ENCODE measurements at places on chromosomes 1 and 21.

- no peak for DNase-seq
Measured at GRCh38 chr21:44428281-44428960, 26.9 kb upstream of the LRRC3 start.

DNA sequence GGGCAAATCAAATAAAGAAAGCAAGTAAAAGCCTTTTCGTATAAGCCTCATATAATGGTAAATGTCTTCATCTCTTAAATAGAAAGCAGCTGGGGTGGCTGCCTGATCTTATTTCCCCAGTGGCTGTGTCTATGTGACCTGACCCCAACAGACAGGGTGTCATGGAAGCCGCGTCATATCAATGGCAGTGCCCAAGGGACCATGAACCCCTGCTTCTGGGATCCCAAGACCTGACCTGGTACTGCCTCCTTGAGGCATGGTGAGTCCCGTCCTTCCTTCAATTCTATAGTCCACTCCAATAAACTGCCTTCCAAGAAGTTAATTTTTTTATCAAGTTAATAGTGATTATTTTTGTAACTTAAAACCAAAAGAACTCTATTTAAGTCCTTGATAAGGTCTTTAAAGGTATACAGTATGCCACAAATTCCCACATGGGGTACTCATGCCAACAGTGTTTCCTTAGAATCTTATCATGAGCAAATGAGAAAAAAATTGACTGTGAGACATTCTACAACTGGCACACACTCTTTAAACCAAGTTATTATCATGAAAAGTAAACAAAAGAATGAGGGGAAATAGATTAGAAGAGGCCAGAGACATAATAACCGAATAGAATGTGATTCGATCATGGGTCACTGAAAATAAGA lies 104.6 kb downstream of the ADSS2 start:
- DNase-seq = no peak

- no peak for DNase-seq
Measured at GRCh38 chr1:204225841-204226735, 12.3 kb upstream of the GOLT1A start.

- no peak for DNase-seq
Measured at GRCh38 chr1:90720145-90720636, 3.1 kb upstream of the BARHL2 start.

DNA sequence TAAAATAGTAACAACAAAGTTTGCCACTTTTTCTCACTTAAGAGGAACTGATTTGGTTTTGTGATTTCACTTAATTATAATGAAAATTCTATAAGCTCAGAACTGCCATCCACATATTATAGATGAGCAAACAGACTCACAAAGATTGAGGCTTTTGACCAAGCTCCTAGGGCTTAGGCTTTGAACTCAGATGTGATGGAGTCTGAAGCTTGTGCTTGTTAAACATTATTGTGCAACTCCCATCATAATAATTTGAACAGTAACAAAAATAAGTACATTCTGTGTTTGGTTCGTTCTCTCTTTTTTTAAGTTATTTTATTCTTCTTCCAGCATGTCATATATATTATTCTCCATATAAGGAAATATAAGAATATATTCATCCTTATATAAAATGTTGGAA lies 403.4 kb downstream of the PTPRC start:
- DNase-seq = no peak

- no peak for DNase-seq
Measured at GRCh38 chr1:153465811-153466636, 5.6 kb upstream of the S100A7 start.

DNA sequence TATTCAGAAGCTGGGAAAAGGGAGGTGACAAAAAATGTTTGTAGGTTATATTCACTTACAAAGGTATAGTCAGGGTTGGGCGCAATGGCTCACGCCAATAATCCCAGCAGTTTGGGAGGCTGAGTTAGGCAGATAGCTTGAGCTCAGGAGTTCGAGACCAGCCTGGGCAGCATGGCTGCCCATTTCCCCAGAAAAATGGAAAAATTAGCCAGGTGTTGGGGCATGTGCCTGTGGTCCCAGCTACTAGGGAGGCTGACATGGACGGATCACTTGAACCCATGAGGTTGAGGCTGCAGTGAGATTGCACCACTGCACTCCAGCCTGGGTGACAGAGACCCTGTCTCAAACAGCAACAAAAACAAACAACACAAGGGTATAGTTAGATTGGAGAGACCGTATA lies 3.0 kb downstream of the TIMM17A start:
- no peak for DNase-seq

DNA sequence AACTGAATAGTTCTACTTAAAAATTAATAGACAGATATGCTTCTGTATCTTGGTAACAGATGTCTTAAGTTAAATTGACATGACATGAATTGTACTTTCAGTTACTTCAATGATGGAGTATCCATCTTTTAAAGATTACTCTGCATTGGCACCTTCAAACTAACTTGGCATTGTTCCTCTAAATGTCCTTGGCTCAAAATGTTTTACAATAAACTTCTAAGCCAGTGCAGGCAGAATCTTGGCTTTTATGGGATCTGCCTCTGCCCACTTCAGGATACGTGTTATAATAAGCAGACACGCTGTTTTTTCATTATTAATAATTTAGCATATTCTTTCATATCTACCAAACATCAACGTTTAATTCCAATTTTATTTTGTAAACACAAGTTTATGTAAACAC lies 873.4 kb upstream of the ADAMTS5 start:
- no peak for DNase-seq

- DNase-seq = no peak
Measured at GRCh38 chr1:169576241-169576934, 9.9 kb downstream of the F5 start.

DNA sequence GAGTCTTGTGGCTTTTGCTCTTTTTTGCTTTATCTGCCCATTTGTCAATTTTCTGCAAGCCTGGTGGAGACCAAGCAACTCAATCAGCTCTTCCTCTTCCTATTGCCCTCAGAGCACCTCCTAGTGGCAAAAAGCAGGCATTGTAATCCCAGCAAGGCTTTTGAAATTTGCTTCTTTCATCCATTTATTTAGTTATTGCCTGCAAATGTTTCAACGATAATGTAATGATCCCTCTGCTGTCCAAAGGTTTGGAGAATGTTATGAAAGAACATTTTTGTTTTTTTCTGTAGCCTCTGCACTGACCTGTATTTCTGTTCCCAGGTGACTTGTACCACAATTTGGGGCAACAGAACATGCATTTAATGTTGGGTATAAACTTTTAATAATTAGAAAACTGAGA lies 127.8 kb downstream of the GABPA start:
- no peak for DNase-seq

Measured in HFF-Myc (cell line).